Subcutaneous adipose tissue (tissue), 4 donors: ENCODE measurements at places on chromosomes 6 and 20. TPM values are rescaled to one million over a fixed set of nuclear protein-coding genes. Genes with fewer than 3 reads are reported as not detected.

Gene CLDN20
- not detected for total RNA-seq

Gene PHACTR3
- 7.8 TPM for total RNA-seq

Gene PAK5
- not detected for total RNA-seq

Gene BYSL
- total RNA-seq: 3.2 TPM

Gene DDO
- total RNA-seq: 5.6 TPM

Gene DYNLT2
- 2.6 TPM for total RNA-seq

Gene FAM83C
- total RNA-seq: not detected

Gene KCNQ2
- total RNA-seq: not detected

Gene ADGRB3
- total RNA-seq: 1.8 TPM

Gene EBF4
- 6.0 TPM for total RNA-seq

Gene MLN
- total RNA-seq: not detected

Gene CASS4
- 4.0 TPM for total RNA-seq

Gene RIPOR3
- total RNA-seq: 8.8 TPM

Gene GNMT
- total RNA-seq: not detected

Gene TNFRSF6B
- 3.9 TPM for total RNA-seq

Gene ACTL10
- 0.75 TPM for total RNA-seq

Gene ELOVL2
- 0.19 TPM for total RNA-seq

Gene SNAP25
- 0.38 TPM for total RNA-seq

Gene MACROD2
- total RNA-seq: 9.0 TPM
